ENCODE measurements at places on chromosomes 12 and 14.

GRCh38 chr12:5902736-5903135 lies 42.3 kb downstream of the ANO2 start:
- no peak for DNase-seq

GRCh38 chr12:52590021-52590420 lies 11.2 kb downstream of the KRT72 start:
- DNase-seq = no peak

DNA sequence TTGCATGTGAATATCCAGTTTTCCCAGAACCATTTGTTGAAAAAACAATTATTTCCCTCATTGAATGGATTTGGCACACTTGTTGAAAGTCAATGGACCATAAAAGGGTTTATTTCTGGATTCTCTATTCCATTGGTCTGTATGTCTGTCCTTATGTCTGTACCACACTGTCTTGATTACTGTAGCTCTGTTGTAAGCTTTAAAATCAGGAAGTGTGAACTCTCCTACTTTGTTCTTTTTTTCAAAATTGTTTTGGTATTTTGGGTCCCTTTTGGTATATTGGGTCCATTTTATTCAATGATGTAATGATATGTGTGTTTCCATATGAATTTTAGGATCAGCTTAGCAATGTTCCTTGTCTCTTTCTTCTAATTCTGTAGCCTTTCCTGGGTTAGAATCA lies 64.8 kb downstream of the PPP2R5C start:
- DNase-seq = no peak

DNA sequence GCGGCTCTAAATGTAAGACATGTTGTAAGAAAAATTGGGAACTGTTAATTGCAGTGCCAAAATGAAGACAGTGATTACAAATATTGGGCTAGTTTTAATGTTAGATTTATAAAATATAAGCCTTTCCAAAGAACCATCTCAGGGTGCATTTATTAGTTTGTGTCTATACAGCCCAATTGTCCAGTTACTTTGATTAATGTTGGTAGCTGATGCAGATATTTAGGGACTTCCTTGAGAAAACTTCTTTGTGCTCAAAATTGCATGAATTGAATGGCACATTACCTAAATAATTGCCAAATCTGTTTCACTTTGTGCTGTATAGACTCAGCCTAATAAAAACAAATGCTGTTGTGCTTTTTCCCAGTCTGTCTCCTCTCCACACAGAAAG lies 83.7 kb downstream of the DAD1 start:
- no peak for DNase-seq

GRCh38 chr14:46233786-46234185 lies 417.8 kb downstream of the RPL10L start:
- no peak for DNase-seq

DNA sequence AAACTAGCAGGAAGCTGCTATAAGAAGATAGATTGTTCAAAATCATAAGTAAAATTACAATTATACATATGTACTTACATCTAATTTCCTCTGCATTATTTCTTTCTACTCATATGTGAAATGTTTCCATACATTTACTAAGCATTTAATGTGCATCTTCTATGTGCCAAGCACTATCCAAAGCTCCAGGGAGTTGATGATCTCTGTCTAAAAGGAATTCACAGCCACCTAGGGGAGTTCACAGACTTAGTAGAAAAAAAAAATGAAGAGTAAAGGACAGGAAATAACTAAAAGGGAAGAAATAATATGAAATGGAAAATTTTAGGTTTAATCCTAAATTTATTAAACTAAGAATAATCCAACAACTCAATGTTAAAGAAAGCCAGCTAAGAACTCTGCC lies 91.7 kb downstream of the EFCAB11 start:
- no peak for DNase-seq

DNA sequence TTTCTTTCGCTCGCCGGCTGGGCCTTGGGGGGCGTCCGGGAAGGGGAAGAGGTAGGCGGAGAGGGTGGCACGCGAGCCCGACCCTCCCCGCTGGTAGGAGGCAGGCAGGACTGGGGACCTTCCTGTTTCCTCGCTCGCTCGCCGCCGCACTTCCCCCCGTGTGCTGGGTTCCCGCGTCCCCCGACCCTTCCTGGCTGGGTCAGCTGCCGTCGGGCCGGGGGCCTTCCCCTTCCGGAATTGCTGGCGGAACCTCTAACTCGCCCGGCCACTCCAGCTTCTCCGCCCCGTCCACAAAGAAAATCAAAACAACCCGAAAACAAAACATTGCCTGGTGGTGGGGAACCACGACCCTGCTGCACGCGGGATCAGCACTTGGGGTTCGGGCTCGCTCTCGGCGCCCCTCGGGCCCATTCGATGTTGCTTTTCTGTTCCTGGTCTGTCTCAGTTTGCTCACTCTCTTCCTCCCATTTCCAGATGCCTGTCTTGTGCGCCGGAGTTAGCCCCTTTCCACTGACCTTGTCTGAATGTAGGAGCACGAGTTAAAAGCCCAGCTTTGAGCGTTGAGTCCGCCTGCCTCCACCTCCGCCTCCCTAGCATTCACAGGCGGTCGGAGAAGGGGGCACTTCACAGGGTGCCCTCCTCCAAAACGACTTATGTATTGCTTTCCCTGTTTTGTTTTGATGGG lies 581 bp downstream of the PAPOLA start:
- DNase-seq = peak; percentile 46

- no peak for DNase-seq
These were observed 2.2 kb downstream of the CPSF6 start for GRCh38 chr12:69241438-69242092.

GRCh38 chr12:3275171-3276041 lies 198.2 kb downstream of the TSPAN9 start:
- DNase-seq = peak; percentile 48

DNA sequence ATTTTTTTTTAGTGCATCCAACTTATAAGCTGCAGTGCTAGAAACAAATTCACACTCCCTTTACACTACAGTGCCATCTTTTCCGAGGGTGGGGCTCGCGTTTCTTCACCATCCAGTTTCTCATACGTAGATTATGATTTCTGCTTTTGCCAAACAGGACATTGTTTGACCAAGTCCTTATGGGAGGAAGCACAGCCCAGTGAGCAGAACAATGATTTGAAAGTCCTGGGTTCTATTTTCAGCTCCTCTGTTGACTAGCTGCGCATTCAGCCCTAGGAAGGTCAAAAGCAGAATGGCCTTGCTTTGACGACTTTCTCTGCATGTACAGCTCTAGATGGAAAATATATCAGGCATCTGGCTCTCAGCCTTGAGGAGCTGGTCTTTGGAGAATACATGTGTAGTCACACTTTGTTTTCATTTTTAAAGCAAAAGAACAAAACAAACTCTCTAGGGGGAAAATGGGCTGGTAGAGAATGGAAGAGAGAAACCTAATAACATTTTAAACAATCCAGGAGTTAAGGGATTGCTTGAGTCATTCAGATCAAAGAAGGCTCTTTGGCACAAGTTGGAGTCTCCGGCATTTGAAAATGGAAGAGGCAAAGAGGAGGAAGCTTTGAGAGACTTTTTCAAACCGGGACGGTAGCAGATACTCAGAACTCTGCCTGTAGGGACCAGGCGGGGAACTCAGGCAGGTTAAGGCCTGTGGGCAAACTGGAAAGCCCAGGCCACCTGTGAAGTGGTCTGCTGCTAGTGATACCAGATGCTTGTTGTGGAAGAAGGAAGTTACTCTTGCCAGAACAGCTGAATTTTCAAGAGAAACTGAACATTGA lies 257.3 kb upstream of the PLEKHG7 start:
- DNase-seq = no peak

DNA sequence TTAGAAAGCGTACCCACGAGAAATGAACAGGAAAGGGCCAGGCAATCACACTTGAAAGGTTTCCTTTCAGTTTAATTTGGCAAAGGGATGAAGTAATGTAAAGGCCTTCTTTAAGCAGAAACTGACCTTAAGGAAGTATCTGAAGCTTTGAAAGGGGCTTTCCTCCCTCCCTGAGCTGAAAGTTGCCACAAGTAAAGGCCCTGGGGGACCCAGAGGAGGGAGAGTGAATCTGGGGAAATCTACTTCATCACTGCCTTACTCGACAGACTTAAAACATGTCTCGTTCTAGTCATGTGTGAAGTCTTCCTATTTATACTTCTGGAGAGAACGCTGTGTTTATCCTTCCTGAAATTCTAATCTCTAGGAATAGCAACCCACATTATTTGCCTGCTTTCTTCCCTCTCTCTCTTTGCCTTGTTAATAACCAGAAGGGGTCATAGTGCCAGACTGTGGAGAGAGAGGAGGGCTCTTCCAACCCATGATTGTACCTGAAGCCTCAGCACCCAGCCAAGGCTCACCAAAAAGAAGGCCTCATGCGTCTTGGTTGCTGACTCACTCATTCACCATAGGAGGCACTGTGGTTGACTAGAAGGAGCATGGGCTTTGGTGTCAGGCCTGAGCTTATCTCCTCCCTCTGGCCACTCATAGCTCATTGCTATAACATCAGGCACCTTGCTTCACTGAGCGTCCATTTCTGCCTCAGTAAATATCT lies 10.2 kb upstream of the GPX2 start:
- no peak for DNase-seq

DNA sequence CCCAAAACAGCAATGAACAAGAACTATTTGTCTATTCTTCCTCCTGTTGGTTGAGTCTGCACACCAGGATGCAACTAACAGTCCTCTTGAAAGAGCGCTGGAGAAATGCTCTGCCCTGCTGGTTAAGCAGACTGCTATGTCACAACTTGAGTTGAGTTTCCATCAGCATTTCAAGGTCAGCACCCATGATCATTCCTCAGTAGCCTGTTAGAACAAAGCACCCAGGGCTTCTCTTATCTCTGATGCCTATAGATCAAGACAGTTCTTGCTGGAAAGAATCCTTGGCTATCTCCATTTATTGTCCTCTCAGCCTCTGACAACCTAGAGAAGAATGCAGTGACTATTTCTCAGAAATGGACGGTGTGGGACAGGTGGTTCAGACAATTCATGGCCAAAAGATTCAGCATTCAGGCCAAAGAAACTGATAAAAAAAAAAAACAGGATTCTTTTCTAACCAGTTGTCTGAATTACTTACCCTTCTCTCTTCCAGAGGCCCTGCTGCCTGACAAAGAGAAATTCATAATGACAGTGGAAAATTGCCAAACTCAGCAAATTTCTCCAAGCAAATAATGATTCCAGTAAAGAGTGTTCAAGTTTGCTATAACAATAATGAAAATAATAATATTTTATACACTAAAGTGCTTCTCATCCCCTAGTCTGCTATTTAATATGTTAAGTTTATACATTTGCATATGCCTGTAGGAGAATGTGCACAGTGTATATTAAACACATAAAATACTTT lies 306.7 kb downstream of the EMP1 start:
- no peak for DNase-seq

DNA sequence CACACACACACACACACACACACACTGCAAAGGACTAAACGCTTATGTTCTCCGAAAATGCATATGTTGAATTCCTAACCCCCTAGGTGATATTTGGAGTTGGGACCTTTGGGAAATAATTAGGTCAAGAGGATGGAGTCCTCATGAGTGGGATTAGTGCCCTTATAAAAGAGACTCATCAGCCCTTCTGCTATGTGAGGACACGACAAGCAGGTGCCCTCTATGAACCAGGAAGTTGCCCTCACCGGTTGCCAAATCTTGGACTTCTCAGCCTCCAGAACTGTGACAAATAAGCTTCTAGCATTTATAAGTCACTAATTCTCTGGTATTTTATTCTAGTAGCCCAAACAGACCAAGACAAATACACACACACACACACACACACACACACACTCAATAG lies 20.7 kb upstream of the TCP11L2 start:
- no peak for DNase-seq

DNA sequence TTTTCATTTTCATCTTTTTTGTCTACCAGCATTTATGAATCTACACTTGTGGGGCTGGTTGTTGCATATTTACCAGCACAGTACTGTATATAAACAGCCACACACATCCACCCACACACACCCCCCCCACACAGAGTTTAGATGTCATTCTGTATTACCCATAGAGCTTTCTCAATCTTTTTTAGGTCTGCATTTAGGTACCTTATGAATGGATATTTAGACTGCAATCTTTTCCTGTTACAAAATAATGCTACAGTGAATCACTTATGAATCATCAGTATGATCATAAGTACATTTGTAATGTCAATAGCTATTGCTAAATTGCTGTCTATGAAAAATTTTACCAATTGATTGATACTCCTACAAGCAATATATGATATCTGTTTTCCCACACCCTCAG lies 67.3 kb upstream of the STK38L start:
- peak; percentile 11 for DNase-seq

GRCh38 chr14:52998376-52999015 lies 47.6 kb upstream of the FERMT2 start:
- DNase-seq = no peak

DNA sequence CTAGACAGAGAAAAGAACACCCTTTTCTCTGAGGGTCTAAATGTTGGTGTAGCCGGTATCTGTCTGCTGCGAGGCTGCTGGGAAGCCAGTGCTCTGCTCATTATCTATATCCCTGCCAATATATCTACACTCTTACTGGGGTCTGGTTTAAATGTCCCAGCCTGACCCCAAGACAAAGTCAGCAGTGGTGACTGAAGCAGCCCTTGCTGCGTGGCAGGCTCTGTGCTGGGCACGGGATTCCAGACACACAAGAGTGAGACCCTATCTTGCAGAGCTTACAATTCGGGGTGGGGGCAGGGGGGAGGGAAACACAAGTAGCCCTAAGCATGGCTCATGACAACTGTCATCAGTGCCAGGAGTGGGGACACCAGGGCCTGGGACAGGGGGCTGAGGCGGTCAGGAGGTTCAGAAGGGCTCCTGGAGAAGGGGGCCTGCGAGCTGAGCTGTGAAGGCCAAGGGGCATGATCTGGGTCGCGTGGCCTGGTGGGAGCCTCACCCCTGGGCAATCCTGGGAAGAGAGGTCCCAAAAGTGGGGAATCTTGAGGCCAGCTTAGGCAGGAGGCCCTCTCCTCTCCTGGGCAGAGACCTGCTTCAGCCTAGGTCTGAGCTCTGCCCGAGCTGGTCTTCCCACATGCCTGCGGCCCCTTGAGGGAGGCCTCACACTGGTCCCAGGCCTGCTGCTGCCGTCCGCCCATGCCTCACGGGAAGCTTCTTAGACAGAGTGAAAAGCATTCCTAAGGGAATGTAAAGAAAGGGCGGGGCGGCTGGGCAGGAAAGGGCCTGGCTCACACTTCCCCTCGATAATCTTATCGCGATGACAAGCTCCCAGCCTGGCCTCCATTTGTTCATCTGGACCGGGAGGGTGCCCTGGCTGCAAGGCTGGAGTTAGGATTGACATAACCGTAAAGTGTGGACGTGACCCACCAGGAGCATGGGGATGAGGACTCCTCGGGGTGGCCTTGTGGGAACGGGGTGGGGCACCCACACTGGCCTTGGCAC lies 7.3 kb upstream of the RCOR1 start:
- DNase-seq = no peak

- no peak for DNase-seq
These were observed 2.6 kb downstream of the LMO3 start for GRCh38 chr12:16603260-16603915.

All from stimulated activated CD4-positive, alpha-beta T cell treated with anti-CD3 and anti-CD28 coated beads, TNF-alpha, amount 100 ng/mL, for 24 hours (primary cell).